ENCODE measurements at places on chromosomes 5 and 9. TPM values are rescaled to one million over a fixed set of nuclear protein-coding genes. Genes with fewer than 3 reads are reported as not detected.

GRCh38 chr5:174720612-174721529 lies 3.5 kb upstream of the MSX2 start:
- H3K4me1 ChIP-seq: peaks cover 13% of the 10 kb centered on the region
- peaks cover 53% of the 10 kb centered on the region for H3K27me3 ChIP-seq
- no peaks in the 10 kb centered on the region for H3K36me3 ChIP-seq

PCDHGA9 gene
- total RNA-seq: 1.1 TPM

GRCh38 chr9:33225319-33226147 lies 14.4 kb upstream of the SPINK4 start:
- H3K27me3 ChIP-seq: no peaks in the 10 kb centered on the region
- no peak overlapping the region for H3K27ac ChIP-seq
- no peaks in the 10 kb centered on the region for H3K36me3 ChIP-seq
- DNase-seq: no peak
- no peaks in the 10 kb centered on the region for H3K4me1 ChIP-seq
- H3K4me3 ChIP-seq: no peak overlapping the region

DNA sequence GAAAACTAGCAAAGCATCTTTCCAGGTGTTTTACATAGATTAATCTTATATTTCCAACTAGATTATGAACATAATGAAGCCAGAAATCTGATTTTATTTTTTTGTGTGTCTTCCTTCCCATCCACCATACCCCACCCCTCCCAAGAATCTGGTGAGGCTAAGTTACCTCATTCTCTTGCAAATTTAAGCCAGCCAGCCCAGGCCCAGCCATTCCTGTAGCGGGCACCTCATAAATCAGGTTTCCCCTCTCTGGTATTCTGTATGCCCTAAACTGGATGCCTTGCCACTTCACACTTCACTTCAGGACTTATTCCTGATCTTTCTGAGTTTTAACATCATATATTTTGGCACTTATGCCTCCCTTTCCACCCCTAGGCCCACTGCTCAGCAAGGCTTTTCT lies 21.8 kb downstream of the C9 start:
- no peak overlapping the region for H3K4me3 ChIP-seq
- H3K4me1 ChIP-seq: no peaks in the 10 kb centered on the region
- no peak for DNase-seq
- H3K27me3 ChIP-seq: no peaks in the 10 kb centered on the region
- no peaks in the 10 kb centered on the region for H3K36me3 ChIP-seq

GRCh38 chr9:27489087-27489876 lies 34.8 kb upstream of the IFNK start:
- peak overlapping the region; percentile 2 for H3K4me3 ChIP-seq
- H3K36me3 ChIP-seq: no peaks in the 10 kb centered on the region
- H3K27ac ChIP-seq: peak overlapping the region; percentile 50
- no peaks in the 10 kb centered on the region for H3K27me3 ChIP-seq
- peaks cover 15% of the 10 kb centered on the region for H3K4me1 ChIP-seq
- no peak for DNase-seq

CARTPT gene
- total RNA-seq: not detected

OTP gene
- total RNA-seq: not detected

DAPK1 gene
- total RNA-seq: 131 TPM

DNA sequence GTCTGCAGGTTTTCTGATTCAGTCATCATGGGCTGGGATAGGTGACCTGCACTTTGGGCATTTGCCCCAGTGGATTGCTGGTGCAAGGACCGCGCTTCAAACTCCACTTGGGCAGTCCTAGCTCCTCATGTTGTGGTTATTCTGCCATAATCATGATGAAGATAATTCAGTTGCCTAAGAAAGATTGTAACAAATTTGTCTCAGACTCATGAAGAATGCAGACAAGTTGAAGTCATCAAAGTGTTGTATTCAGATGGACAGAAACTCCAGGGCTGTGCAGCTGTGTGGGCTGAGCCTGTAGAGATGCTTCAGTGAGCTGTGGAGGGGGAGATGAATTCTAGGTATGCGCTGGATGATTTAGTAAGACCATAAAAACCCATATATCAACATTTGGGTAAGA lies 38.5 kb downstream of the TARS1 start:
- H3K4me1 ChIP-seq: peaks cover 2% of the 10 kb centered on the region
- DNase-seq: no peak
- no peaks in the 10 kb centered on the region for H3K27me3 ChIP-seq
- no peak overlapping the region for H3K27ac ChIP-seq
- H3K4me3 ChIP-seq: no peak overlapping the region
- peaks cover 22% of the 10 kb centered on the region for H3K36me3 ChIP-seq

DNA sequence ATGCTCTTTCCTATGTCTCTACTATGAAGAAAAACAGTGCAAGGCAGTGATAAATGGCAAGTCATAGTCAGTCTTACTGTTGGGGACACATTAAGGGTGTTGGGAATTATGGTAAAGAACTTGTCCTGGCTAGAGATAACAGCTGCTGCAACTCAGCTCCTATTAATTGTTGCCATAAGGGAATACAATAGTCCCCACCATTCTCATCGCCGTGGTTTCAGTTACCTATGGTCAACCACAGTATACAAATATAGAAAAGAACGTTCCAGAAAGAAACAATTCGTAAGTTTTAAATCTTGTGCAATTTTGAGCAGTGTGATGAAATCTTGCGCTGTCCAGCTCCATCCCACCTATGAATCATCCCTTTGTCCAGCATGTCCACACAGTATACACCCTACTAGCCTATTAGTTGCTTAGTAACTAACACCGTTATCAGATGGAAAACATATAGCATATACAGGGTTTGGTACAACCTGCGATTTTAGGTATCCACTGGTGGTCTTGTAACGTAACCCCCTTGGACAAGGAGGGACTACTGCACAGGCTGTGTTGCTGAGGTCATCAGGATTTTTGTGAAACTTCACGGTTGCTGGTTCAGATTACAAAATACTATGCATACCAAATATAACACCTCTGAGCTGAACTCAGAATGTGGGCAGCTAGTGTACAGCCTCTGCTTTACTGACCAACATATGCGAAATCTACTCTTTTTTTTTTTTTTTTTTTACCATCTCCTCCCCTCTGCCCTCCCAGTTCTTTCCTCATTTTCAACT lies 53.5 kb downstream of the ZFR start:
- H3K27ac ChIP-seq: no peak overlapping the region
- no peak for DNase-seq

DNA sequence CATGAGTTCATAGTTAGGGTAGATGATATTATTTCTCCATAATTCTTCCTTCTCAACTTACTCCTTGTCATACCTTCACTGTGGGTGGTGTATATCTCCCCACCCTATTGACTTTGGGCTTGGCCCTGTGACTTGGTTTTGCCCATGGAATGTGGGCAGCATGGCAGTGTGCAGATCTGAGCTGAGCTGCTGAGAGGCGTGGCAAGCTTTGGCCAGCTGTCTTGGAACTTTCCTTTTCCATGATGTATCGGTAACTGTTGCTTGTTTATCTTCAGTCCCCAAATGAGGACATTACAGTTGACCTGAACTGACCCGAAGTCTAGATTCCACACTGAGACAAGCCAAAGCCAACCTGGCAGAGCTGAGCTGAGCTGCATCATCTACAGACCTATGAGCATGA lies 70.4 kb downstream of the RALGPS1 start:
- H3K4me1 ChIP-seq: no peaks in the 10 kb centered on the region
- H3K36me3 ChIP-seq: no peaks in the 10 kb centered on the region
- H3K27ac ChIP-seq: no peak overlapping the region
- no peak overlapping the region for H3K4me3 ChIP-seq
- no peaks in the 10 kb centered on the region for H3K27me3 ChIP-seq

PKD2L2 gene
- total RNA-seq: not detected

F2RL1 gene
- 23.5 TPM for total RNA-seq

- no peaks in the 10 kb centered on the region for H3K27me3 ChIP-seq
- H3K27ac ChIP-seq: no peak overlapping the region
- no peak for DNase-seq
Observed at GRCh38 chr5:35320029-35320428, 89.7 kb upstream of the PRLR start.

DNA sequence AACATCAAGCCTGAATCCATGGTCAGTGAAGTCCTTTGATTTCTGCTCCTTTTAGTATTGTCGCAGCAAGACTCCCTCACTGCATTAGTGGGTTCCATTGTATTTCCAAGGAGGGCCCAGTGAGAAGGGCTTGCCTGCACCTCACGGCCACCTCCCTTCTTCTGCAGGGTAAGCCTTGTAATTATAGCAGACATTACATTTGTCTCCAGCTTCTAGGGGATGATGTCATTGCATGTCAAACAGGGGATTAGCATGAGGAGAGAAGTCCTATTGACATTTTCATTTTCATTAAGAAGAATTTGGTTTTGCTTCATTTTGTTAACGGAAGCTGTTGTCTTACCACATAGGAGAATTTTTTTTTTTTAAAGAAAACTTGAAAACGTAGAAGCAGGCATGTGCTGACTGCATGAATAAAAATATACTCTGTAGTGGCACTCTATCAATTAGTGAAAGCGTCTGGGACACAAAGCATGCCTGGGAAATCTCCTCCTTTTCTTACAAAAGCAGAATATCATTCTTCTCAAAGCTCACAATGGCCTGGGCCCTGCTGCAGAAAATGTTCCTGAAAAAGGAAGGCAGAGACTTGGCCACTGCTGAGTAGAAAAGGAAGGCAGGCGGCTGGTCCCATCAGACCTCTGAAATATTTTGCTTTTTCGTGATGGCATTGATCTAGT lies 27.1 kb downstream of the MAP1B start:
- H3K36me3 ChIP-seq: no peaks in the 10 kb centered on the region
- H3K27me3 ChIP-seq: no peaks in the 10 kb centered on the region
- no peaks in the 10 kb centered on the region for H3K4me1 ChIP-seq
- H3K27ac ChIP-seq: no peak overlapping the region
- DNase-seq: no peak
- no peak overlapping the region for H3K4me3 ChIP-seq

DNA sequence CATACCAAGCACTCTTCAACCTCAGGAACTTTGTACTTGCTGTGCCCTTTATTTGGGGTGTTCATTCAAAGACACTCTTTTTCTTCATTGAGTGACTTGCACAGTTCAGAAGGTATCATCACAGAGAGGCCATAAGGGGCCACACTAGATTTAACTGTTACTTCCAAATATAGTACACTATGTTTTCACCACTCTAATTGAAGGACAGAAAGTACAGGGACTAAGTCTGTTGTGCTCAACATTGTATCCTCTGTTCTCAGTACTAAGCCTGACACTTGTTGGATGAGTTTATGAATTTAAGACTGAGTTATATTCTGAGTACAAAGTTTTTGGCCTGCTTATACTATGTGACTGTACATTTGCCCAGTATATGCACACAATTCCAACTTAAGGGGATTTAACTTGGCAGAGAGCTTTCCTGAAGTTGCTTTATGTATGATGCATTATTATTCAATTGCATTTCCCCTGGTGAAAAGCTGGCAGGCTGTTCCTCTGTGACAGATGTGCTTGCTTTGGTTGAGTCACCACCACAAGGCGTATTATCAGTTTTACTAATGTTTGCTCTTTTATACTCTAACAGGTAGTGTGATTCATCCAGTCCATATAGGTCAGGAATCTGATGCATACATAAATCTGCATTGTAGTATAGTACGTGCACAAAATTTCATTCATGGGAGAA lies 714.8 kb downstream of the TLR4 start:
- H3K4me1 ChIP-seq: no peaks in the 10 kb centered on the region
- H3K27me3 ChIP-seq: no peaks in the 10 kb centered on the region
- no peak overlapping the region for H3K4me3 ChIP-seq

LCN15 gene
- total RNA-seq: 0.61 TPM

DNA sequence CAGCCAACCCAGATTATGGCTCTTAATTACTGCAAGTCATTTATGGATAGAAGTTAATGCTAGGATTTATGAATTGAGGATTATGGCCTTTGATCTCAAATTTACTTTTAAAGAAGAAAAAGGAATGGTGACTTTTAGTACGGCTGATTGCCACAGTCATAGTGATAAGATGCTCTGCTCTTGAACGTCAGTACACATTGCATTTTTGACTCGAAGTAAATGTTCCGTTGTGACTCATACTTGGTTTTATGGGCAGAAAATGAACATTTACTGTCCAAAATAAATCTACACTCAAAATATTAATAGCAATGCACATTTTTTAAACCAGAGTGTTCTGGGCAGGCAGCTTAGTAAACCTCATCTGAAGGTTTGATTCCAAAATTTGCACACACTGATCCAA lies 830 bp downstream of the ADAMTSL1 start:
- no peaks in the 10 kb centered on the region for H3K36me3 ChIP-seq
- H3K27me3 ChIP-seq: no peaks in the 10 kb centered on the region
- peaks cover 5% of the 10 kb centered on the region for H3K4me1 ChIP-seq
- no peak overlapping the region for H3K4me3 ChIP-seq
- no peak overlapping the region for H3K27ac ChIP-seq

GRCh38 chr5:115616472-115616871 lies 9.4 kb downstream of the TMED7 start:
- no peaks in the 10 kb centered on the region for H3K27me3 ChIP-seq
- no peak overlapping the region for H3K27ac ChIP-seq
- DNase-seq: no peak
- H3K4me3 ChIP-seq: no peak overlapping the region

- no peak overlapping the region for H3K4me3 ChIP-seq
- peak overlapping the region; percentile 51 for H3K27ac ChIP-seq
- H3K36me3 ChIP-seq: no peaks in the 10 kb centered on the region
- peaks cover 16% of the 10 kb centered on the region for H3K4me1 ChIP-seq
- H3K27me3 ChIP-seq: no peaks in the 10 kb centered on the region
Observed at GRCh38 chr9:131695836-131696460, 43.9 kb downstream of the RAPGEF1 start.

DNA sequence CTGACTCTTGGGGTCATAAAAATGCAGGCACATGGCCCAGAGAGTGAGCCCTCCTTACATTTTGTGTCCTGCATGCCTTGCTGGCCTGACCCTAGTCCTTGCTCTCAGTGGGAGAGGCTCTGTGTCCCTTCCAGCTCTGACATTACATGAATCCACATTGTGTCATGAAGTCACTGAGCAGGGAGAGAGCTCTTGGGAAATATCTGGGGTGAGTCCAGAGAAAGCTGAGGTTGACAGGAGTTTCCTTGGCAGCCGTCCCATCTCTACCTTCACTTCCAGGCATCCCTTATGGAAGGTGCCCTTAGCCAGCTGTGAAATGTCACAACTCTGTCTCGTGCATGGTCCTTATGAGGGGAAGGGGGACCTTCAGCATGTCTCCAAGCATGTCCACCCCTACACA lies 41.0 kb downstream of the FAT2 start:
- no peaks in the 10 kb centered on the region for H3K27me3 ChIP-seq
- H3K36me3 ChIP-seq: no peaks in the 10 kb centered on the region
- no peak overlapping the region for H3K27ac ChIP-seq
- H3K4me1 ChIP-seq: no peaks in the 10 kb centered on the region
- no peak overlapping the region for H3K4me3 ChIP-seq
- DNase-seq: no peak

DNA sequence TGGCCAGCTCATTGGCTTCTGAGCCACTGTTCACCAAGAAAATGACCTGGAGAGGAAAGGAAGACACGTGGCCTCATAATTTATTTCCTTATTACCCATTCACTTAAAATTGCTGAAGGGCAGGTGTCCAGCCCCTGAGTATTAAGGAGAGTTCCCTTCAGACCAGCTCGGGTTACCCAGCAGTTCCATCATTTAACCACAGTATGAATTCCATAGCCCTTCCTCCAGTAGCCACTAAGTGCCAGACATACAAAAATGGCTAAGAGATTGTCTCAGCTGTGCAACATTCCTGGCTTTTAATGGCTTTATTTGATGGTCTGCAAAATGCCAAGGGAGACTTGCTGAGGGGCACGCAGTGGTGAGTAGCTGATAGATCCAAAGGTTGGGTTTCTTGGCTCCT lies 12.5 kb downstream of the AGXT2 start:
- no peak overlapping the region for H3K4me3 ChIP-seq
- H3K4me1 ChIP-seq: no peaks in the 10 kb centered on the region
- H3K27ac ChIP-seq: no peak overlapping the region

GRCh38 chr9:1053986-1054425 lies 3.8 kb downstream of the DMRT2 start:
- H3K4me3 ChIP-seq: no peak overlapping the region
- no peaks in the 10 kb centered on the region for H3K36me3 ChIP-seq
- no peaks in the 10 kb centered on the region for H3K4me1 ChIP-seq
- no peak for DNase-seq

SETD9 gene
- 11.9 TPM for total RNA-seq
